ENCODE measurements at places on chromosomes 6 and 20. TPM values are rescaled to one million over a fixed set of nuclear protein-coding genes. Genes with fewer than 3 reads are reported as not detected.

The BHLHE23 gene
- total RNA-seq: not detected

The FAM50B gene
- 3.9 TPM for total RNA-seq

The SLC25A27 gene
- 0.28 TPM for total RNA-seq

The SCGN gene
- total RNA-seq: not detected

The FLRT3 gene
- 6.6 TPM for total RNA-seq

The MAP1LC3A gene
- total RNA-seq: 10.0 TPM

The ANKEF1 gene
- 0.56 TPM for total RNA-seq

The C6orf15 gene
- not detected for total RNA-seq

The AURKA gene
- 83.3 TPM for total RNA-seq

The TMEM217 gene
- 1.4 TPM for total RNA-seq

The ACOT13 gene
- total RNA-seq: 3.6 TPM

The RGS17 gene
- total RNA-seq: 1.7 TPM

The TPMT gene
- 22.2 TPM for total RNA-seq

The MYLIP gene
- total RNA-seq: 3.2 TPM

The C6orf58 gene
- not detected for total RNA-seq

The TSPO2 gene
- total RNA-seq: not detected

The SMPDL3A gene
- 9.7 TPM for total RNA-seq

The TOX2 gene
- total RNA-seq: 1.1 TPM

The DEFB128 gene
- not detected for total RNA-seq

The SLC26A8 gene
- total RNA-seq: not detected

The F13A1 gene
- not detected for total RNA-seq

The ZNF322 gene
- total RNA-seq: 18.9 TPM

The SPAG4 gene
- total RNA-seq: 1.9 TPM

The PRL gene
- not detected for total RNA-seq

The C6orf132 gene
- 0.72 TPM for total RNA-seq

The MYLK2 gene
- total RNA-seq: 0.18 TPM

The CRISP3 gene
- not detected for total RNA-seq

The TOP1 gene
- total RNA-seq: 14.0 TPM

The LY6G6C gene
- total RNA-seq: not detected

The TMC2 gene
- not detected for total RNA-seq

The PI3 gene
- total RNA-seq: not detected

The IL17A gene
- total RNA-seq: not detected

The GTF3C6 gene
- total RNA-seq: 10.4 TPM

The CLDN20 gene
- total RNA-seq: not detected

The AKAP12 gene
- 176 TPM for total RNA-seq

The BTNL2 gene
- not detected for total RNA-seq

The RIMS4 gene
- not detected for total RNA-seq

The MYH7B gene
- total RNA-seq: not detected

The CAGE1 gene
- not detected for total RNA-seq

The FAM83C gene
- not detected for total RNA-seq

The HBS1L gene
- 171 TPM for total RNA-seq

The ABHD16B gene
- total RNA-seq: not detected

The EYS gene
- total RNA-seq: under 0.01 TPM

The ADGRB3 gene
- not detected for total RNA-seq

Data from IMR-90 (cell line).